ENCODE measurements at places on chromosomes 5 and 9.

- no peak for DNase-seq
Observed at GRCh38 chr5:171744882-171745281, 40.7 kb upstream of the SMIM23 start.

- no peak for DNase-seq
Observed at GRCh38 chr5:96718635-96719077, 56.5 kb downstream of the CAST start.

DNA sequence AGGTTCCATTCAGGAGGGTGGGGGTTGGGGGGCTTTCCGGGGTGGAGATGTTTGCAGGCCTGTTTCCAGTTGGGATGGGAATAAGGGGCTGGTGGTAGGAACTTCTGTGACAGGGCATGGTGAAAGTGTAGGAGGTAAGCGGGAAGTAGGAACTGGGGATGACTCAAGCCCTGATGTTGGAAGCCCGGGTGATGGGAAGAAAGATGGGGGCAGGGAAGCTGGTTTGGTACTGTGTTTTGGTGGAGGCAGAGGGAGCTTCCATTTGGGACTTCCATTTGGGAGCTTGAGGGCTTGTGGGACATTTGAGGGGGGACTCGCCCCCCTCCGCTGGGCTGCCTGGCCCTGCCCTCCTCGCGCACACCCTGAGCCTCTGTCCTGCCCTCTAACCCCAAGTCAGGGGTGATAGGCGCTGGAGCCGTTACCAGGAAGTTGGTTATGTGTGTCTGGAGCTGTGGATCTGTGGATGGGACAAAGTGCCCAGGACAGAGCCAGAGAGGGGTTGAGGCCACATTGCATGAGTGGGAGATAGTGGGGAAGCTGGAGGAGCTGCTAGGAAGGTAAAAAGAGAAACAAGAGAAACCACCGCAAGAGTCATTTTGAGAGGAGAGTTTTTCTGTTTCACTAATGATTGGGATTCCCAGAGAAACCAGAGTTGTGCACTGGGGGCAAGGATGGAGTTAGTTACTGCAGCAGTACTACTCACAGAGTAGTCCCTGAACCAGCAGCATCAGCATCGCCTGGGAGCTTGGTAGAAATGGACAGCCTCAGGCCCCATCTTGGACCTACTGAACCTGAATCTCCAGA is 6.6 kb downstream of the RGS14 start:
- DNase-seq: no peak

DNA sequence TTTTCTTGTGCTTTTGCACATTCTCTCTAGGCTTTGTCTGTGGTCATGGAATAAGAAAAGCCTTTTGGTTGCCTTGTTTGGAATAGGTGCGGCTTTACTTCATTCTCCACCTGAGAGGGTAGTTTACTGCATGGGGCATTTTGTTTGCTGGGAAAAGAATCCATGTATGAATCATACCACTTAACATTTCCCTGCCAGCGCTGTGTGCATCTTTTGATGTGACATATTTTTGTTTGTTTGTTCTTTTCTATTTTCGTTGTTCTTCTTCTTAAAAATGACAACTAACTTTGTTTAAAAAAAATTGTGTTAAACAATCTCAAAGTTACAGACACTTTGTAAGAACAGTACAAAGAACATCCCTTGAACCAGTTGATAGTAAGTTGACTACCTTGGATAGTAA is 113.2 kb downstream of the GCNT1 start:
- no peak for DNase-seq

DNA sequence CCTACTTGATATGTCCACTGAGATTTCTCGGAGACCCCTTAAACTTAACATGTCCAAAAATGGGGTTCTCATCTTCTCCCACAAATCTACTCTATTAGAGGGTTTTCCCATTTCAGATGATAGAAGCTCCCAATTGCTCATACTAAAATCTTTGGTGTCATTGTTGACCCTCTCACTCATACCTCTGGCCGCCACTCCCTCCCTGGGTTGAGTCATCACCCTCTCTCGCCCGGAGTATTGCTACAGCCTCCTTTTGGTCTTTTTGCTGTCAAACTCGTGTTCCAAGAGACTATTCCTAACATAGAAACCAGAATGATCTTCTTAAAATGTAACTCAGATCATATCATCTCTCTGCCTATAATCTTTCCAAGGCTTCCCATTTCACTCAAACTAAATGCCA is 91.0 kb upstream of the GNAQ start:
- DNase-seq: peak; percentile 22

DNA sequence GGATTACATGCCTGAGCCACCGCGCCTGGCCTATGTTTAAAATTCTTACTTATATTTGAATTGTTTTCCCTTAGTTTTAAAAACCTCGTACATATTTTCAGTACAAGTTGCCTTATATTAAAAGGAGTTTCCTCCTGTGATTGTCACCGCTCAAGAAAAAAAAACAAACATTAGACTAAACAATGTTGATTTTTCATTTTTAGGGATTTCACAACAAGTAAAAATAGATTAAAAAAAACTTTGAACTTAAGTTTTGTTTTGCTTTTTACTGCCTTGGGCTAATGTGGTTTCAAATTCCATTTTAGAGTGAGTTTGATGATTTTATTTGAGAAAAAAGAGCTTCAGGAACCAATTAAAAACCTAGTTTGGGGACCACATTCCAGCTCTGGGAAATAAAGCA is 1196.6 kb upstream of the CDH18 start:
- DNase-seq: no peak

DNA sequence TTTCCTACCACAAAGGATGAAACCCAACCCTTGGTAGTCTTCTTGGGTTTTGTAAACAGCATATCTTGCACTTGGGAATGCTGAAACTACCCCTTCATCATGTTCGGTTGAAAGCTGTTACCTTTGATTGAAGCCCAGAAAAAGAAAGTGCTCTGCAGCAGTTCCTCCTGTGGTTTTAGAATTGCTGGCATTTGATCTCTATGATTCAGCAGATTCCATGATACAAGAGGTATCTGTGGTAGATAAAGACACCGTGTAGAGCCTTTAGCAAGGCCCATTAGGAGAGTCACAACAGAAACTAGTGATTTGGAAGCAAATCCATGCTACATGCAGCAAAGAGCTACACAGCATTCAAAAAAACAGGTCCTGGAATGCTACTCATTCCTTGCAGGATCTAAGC is 557.0 kb downstream of the TLE1 start:
- no peak for DNase-seq

DNA sequence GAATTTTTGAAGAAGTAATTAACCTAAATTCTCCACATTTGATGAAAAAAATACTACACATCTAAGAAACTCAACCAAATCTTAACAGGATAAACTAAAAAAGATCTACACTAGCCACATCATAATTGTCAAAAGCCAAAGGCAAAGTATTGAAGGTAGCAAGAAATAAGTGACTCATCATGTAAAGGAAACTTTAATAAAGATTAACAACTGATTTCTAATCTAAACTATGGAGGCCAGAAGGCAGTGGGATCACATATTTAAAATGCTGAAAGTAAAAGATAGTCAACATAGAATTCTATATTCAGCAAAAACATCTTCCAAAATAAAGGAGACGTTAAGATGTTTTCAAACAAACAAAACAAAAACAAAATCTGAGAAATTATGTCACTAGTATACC is 2002.9 kb downstream of the MAT2B start:
- DNase-seq: no peak

GRCh38 chr5:73122875-73123810 is 2.8 kb downstream of the TMEM171 start:
- peak; percentile 86 for DNase-seq

GRCh38 chr5:65982635-65983034 is 56.3 kb downstream of the ERBIN start:
- DNase-seq: no peak

DNA sequence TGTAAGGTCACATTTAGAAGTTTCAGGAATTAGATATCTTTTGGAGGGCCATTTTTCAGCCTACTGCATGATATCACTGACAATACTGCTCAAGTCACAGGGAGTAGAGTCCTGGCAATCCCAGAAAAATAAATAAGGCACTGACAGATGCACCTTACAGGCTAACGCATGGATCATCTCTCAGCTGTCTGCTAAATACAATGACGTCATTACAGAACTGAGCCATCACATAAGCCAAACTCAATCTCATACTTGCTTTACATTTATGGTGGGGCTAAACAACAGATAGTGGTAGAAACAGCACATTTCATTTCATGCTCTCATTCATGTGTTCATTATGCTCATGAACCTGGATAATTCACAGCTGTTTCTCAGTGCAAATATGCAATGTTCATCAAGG is 243.7 kb downstream of the SEMA5A start:
- DNase-seq: no peak

GRCh38 chr5:60445427-60445826 is 254.5 kb downstream of the DEPDC1B start:
- DNase-seq: no peak

DNA sequence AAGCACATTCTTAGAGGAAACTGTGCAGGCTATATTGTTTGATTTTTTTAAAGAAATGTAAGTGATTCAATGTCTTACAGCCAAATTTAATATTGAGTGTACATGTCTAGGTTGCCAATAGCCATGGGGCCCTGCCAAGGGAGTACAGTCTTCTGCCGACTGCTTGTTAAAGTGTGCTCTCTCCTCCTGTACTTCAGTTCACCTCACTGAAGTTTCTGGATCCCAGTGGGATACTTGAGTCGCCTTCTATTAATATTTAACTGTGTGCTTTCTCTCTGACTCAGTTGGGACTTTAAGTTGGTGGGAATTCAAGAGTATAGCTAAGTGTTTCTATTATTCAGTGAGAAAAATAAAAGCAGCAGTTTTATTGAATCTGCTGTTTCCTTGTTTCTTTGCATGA is 44.5 kb upstream of the C5orf47 start:
- DNase-seq: no peak

- no peak for DNase-seq
Observed at GRCh38 chr5:33928283-33928682, 7.9 kb upstream of the RXFP3 start.

GRCh38 chr5:171413153-171413910 is 6.1 kb upstream of the FGF18 start:
- no peak for DNase-seq

DNA sequence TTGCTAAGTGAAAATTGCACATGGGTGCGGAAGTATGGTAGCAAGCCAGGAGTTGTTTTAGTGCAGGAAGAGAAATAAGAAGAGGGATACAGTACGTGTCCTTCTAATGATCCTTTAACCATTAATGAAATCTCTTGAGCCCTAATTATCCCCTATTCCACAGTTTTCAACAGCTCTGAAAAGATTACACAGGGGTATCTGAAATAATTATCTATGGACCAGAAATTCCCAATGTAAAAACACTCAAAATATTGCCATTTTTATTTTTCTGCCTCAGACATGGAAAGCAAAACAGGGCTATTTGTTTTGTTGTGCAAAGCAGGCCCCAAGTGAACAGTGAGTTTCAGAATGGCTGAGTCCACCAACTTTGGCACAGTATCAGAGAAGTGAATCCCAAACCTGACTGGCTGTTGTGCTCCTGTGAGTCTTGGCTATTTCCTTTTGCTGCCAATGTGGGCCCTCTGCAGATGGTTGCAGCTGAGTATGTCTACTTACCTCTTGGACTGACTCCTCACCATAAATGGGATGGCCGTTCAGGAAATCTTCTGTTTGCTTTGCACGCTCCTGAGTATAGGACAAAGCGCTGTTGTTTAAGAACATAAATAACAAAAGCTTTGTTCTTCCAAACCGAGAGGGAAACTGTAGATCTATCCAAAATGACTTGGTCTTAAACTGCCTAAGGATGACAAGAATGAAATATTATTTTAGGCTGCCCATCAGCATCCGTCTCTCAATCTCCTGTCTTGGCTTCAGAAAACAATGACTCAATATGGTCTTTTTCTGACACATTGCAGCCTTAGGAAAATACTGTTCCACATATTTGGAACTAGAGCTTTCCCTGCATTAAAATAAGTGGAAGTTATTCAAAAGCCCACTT is 204.1 kb downstream of the DEPDC1B start:
- DNase-seq: no peak

DNA sequence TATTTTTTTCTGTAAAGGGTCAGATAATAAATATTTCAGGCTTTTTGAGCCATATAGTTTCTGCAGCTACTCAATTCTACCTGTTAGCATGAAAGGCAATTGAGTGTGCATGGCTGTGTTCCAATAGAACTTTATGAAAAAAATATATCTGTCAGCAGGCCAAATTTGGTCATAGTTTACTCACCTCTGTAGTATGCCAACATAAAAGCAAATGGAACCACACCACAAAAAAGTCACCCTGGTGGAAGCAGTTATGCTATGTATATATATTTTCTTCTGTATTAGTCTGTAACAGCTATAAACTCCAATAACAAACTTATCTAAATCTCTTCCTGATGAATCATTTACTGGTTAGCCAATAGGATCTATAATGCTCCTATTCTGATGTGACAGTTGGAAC is 3.4 kb downstream of the SLC38A9 start:
- DNase-seq: no peak

DNA sequence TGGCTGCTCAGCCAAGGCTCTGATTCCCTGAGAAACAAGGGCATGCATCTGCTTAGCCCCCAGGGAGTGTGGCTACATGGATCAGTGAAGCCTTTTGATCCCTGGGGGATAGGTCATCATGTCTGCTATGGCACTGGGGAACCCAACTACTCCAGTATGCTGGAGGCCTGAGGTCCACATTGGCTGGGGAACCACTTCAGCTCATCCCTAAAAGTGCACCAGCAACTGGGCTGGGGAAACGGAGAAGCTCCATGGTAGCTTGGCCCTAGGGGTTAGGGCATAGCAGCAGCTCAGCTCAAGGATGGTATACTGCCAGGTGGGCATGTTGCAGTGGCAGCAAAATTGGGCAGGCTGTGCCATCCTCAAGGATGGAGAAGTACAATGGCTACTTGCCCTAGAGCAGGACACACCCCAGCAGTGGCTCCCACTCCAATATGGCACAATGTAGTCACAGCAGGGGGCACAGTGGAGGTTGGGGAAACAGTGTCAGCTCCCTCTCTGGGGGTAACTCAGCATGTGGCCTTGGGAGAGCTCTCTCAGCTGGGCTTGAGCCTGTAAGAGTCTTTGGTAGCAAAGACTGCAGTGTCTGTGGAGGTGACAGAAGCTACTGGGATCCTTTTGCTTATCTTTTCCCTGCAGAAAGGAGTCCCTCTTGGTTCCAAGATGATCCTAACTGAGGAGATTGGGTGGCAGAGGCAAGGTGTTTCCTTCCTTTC is 111.5 kb upstream of the FSTL4 start:
- DNase-seq: no peak

GRCh38 chr5:122165559-122166078 is 36.3 kb downstream of the ZNF474 start:
- DNase-seq: peak; percentile 31

GRCh38 chr5:156870498-156870839 is 20.4 kb downstream of the PPP1R2B start:
- no peak for DNase-seq

GRCh38 chr5:136780518-136780917 is 415.2 kb upstream of the TRPC7 start:
- DNase-seq: no peak

GRCh38 chr9:5435912-5436311 is 1.8 kb downstream of the PLGRKT start:
- no peak for DNase-seq
